ENCODE measurements at places on chromosomes 16 and 17.

DNA sequence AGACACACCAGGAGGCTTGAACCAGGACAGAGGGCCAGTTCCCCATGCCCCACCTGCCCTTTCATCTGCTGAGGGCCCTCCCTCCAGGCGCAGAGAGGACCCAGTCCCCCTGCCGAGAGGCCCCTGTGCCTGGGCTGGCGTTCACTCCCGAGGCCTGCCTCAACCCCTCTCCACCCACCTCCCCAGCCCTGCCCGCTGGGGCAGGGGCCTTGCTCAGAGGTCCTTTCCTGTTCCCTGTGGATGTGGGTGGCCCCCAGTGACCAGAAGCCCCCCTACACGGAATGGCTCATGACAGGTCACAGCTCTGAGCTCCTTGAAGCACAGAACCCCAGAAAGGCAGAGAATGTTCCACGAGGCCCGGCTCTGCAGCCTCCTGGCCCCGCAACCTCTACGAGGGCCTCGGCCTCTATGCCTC lies 6.7 kb downstream of the TMC6 start:
- DNase-seq: no peak

DNA sequence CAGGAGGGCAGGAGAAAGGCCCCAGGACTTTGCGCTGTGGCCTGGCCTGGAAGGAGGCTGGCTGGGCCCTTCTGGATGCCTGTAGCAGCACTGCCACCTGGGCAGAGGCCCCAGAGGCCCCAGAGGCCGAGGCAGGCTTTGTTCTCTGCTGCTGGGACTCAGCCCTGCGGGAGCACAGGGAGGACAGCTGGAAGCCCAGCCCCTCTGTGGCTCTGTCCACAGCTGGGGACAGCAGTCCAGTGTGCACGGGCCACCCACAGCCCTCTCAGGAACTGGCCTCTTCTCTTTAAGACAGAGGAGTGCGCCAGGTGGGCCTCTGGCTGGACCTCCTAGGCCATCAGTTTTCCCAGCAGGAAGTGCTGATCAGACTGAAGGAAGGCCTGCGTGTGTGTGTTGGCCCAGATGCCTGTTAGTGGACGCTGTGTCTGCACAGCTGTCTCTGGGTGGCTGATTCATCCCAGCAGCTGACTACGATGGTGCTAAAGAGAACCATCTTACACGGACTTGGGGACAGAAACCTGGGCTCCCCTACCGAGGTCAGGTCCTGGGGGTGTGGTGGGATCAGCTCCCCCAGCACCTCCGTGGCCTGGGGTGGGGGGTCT lies 26.9 kb upstream of the ZNF750 start:
- peak; percentile 86 for DNase-seq

DNA sequence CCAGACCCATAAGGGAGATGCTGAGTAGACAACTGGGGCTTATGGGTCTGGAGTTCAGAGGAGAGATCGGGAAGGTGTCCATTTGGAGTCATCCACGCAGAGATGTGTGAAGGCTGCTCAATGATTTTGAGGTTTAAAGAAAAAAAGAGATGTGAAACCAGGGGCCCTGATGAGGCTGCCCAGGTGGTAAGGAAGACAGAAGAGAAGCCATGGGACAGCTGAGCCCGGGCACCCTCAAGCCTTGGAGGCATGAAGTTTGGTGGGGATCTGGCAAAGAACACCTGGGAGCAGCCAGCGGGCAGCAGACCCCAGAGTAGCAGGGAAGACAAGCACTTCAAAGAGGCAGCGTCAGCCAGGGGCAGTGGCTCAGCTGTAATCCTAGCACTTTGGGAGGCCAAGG lies 20.8 kb upstream of the MYO15B start:
- no peak for DNase-seq

- DNase-seq: peak; percentile 63
Observed at GRCh38 chr16:89192956-89193575, 7.3 kb downstream of the SLC22A31 start.

DNA sequence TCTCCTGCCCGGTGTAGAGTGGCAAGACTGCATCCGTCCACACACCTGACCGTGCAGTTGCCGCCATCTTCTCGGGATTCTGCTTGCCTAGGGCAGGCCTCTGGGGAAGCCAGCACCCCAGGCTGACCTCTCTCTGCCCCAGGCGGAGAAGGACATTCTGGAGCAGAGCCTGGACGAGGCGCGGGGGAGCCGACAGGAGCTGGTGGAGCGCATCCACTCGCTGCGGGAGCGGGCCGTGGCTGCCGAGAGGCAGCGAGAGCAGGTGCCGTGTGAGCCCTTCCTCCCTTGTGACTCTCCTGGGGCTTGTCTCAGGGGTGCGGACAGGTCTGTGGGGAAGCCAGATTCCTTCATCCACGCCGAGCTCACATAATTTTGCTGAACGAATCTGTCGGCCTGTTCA lies 19.8 kb downstream of the CARD14 start:
- no peak for DNase-seq

- no peak for DNase-seq
Observed at GRCh38 chr17:42950044-42950783, 14.0 kb downstream of the AARSD1 start.

GRCh38 chr16:20347666-20348364 lies 4.7 kb downstream of the UMOD start:
- no peak for DNase-seq

GRCh38 chr16:69794486-69794885 lies 32.4 kb downstream of the WWP2 start:
- no peak for DNase-seq

DNA sequence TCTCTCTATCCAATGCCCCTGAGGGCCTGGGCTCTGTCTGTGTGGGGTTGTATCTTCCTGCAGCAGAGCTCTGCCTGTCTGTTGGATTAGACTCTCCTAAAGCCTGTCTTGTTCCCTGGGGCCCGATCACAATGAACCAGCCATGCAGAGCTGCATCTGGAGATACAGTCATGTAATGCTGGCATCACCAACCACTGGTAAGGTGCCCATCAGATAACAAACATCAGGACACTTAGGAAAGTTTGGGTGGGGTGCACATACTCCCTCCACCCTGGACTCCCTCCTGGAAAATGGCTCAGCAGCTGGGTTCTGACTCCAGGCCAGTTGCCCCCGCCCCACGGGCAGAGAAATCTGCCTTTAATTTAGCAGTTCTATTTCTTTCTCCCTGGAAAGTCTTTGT lies 61.3 kb upstream of the BRD7 start:
- DNase-seq: no peak

DNA sequence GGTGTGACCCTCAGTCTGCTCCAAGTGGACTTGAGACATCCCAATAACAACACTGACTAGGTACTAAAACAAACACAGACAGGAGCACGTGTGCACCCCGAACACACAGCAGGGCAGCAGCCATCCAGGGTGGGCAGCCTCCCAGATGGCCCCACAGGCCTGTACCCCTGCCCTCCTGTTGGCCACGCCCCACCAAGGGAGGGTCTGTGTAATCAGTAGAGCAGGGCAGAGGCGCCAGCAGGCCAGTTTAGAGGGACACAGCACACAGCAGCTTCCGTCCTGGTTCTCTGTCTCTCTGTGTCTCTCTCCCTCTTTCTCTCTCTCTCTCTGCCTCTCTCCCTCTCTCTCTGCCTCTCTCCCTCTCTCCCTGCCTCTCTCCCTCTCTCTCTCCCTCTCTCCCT lies 21.4 kb downstream of the ACTG1 start:
- DNase-seq: no peak

GRCh38 chr16:84700446-84701300 lies 873 bp downstream of the USP10 start:
- DNase-seq: peak; percentile 29

GRCh38 chr17:56603486-56604238 lies 10.2 kb downstream of the NOG start:
- no peak for DNase-seq

DNA sequence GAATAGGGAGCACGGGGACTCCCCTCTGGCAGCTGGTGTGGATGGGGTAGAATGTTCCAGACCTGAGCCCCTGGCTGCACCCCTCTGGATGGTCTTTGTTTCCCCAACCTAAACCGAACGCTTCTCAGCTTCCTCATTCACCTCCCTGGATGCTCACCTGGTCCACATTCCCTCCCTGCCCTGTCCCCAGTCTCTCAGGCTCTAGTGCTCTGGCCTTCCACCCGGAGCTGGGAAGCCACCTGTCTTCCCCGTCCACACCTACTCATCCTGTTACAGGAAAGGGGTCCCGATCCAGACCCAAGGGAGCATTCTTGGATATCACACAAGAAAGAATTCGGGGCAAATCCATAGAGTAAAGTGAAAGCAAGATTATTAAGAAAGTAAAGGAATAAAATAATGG lies 73.5 kb downstream of the CYLD start:
- DNase-seq: no peak

DNA sequence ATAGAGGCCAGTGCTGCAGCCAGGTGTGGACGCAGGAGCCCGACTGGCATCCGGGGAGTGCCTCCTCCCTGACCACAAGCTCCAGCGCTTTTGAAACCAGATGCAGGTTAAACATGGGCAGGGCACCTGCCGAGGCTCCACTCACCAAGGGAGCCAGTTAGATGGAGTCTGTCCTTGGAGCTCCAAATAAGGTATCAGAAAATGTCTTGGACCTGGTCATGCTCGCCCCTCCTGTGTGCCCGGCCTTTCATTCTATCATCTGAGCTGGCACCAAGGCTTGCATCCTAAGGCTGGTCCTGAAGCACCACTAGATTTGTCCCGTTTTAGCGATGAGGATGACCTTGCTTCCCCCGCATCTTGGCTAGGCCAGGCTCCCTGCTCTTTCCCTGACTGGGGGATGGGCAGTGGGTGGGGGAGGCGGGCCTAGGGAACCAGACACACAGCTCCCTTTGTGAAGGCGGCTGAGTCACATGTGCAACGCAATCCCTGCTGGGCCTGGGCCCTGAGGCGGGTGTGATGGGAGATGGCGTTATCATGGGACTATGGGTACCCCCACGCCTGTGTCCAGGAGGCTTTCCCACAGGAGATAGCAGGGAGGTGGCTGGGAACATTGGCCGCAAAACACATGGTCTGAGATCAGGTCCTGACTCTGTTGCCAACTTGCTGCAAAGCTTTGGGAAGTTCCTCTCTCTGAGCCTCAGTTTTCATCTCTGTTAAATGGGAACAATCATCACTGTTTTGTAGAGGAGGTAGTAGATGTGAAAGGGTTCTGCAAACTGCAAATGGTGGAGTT lies 5.0 kb upstream of the ADGRG1 start:
- peak; percentile 63 for DNase-seq

DNA sequence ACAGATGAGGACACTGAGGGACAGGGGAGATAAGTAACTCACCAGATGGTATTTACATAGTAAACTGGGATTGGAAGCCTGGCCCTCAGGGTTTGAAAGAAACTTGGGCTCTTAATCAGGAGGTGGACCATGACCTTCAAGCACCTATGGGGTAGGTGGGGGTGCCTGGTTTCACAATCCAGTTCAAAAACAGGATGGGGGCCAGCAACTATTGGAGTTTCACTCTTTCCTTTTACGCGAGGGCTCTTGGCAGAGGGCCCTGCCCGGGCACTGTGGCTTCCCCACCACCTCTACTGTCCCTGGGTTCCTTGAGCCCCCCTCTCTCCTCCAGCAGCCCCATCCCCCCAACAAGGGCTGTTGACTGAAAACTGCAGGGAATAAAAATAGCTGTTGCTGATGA lies 11.3 kb upstream of the PRR29 start:
- no peak for DNase-seq

GRCh38 chr16:31535737-31536136 lies 8.0 kb downstream of the AHSP start:
- DNase-seq: no peak

DNA sequence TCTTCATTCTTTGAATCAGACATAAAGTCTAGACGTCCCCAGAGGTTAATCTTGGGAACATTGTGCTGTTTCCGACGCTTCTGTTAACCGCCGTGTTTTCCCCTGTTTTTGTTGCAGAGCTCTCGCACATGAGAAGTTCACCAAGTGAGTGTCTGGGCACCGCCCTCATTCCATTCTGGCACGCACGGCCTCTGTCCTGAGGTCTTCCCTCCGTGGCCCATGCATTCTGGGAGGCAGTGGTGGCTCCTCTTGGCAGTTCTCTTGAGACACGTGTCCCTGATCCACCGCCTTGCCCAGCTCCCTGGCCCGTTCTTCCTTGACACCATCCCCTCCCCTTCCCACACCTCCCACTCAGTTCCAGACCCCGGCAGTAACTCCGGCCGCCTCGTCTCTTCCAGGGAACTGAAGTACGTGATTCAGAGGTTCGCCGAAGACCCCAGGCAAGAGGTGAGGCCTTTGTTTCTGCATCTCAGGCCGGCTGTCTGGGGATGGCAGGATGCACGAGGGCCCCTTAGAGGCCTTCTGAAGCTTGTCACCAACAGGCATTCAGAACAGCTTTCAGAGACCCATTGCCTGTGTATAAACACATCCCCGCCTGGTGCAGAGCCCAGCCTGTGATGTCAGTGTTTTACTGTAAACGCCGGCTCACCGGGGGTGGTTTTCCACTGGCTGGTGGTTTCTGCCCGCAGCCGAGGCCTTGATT lies 85.9 kb upstream of the PLCG2 start:
- DNase-seq: peak; percentile 34

GRCh38 chr16:61371881-61372280 lies 664.4 kb downstream of the CDH8 start:
- no peak for DNase-seq

GRCh38 chr16:66927918-66928649 lies 2.7 kb upstream of the RRAD start:
- DNase-seq: peak; percentile 9

DNA sequence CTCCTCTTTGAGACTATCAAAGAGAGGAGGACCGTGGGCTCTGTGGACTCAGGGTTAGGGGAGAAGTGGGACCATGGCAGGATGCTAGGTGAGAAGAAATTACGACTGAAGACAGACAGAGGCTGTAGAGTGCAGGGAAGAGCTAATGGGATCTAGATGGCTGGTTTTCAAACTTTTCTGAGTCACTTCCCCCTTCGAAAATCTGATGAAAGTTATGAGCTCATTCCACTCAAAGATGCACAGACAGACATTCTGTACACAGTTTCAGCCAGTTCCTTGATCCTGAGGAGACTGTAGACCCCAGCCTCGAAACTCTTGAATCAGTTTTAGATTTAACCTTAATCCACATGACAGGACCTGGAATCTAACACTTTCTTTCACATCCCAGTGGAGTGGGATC lies 40.7 kb downstream of the RGS9 start:
- peak; percentile 52 for DNase-seq

DNA sequence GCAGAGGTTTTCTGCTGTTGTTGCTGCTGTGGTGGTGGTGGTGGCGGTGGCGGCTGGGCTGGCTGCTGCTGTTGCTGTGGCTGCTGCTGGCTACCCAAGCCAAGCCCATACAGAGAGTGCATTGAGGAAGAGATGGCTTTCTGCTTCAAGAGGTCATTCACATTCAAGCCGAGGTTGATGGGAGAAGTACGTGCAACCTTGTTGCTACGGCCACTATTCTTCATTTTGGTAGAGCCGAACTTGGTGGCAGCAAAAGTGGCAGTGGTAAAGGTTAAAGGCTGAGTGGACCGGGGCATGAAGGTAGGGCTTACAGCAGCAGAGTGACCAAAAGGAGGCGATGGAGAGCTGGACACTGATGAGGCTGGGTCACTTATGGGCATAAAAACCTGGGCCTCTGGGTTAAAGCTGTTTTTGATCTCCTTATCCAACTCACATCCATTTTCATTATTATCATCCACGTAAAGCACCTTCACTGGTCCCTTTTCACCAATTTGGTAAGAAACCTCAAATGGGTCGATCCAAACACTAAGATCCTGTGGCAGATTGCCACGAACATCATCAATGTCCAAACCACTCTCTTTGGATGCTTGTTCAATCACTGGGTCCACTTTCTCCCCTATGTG lies 2.8 kb downstream of the TOB1 start:
- no peak for DNase-seq

All from brain microvascular endothelial cell (primary cell).